ENCODE measurements at places on chromosomes 4 and X.
A peak's percentile ranks its signal among the peaks of the same experiment; 100 is the strongest.

DNA sequence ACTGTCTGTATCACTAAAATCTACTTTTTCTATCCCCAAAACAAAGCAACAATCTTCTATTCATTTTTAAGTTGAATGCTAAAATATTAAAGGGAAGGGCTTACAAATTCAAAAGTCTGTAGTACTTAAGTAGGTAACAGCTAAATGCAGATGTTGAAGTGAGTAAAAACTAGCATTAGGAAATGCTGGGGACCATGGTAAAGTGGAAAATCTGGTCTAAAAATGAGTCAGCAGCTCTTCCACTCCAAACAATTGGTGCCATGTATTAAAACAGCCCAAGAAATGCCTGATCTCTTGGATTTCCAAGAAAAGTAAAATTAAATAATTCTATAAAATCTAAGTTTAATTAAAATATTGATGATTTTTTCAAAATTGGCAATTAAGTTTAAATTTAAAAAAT lies 73.3 kb upstream of the PPP3CA start:
- H3K4me1 ChIP-seq: peaks cover 36% of the 10 kb centered on the region
- no peak overlapping the region for H3K4me3 ChIP-seq
- no peak for DNase-seq
- no peaks in the 10 kb centered on the region for H3K36me3 ChIP-seq
- peaks cover 34% of the 10 kb centered on the region for H3K27me3 ChIP-seq

DNA sequence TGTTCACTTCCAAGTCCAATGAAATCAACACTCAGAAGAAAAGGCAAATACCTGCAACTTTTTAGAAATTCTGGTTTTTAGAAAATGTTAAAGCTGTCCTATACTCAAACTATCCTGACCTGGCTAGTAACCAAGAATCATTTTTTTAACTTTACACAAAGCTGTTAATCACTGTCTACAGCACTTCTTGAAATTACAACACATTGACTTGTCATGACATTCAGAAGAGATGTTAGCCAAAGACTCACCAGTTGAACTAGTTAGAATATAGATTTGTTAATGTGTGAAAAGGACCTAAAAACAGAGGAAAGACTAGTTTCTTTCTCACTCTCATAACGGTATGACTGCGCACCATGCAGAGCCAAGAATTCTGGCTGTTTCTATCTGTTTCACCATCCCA lies 98.8 kb downstream of the COX18 start:
- H3K36me3 ChIP-seq: no peaks in the 10 kb centered on the region
- H3K27me3 ChIP-seq: peaks cover 10% of the 10 kb centered on the region
- H3K27ac ChIP-seq: no peak overlapping the region
- peaks cover 2% of the 10 kb centered on the region for H3K4me1 ChIP-seq
- no peak overlapping the region for H3K4me3 ChIP-seq
- no peak for DNase-seq

DNA sequence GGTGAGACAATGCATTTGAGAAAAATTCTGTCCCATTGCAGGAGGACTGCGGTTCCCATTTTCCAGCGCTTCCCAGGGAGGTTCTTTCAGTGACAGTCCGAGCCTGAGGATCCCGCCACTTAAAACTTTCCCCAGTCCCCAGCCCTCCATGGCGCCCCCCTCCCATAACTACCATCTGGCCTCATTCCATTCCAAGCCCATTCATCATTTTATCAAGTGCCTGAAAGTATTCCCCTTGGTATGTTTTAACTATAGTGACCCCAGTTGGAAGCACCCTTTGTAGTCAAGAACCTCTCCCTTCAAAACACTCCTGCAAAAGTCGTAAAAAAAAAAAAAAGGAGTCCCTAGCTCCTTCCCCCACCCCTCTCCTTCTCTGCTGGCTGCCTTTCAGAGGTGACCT lies 1.2 kb downstream of the RASL11B start:
- H3K27me3 ChIP-seq: peaks cover 22% of the 10 kb centered on the region
- no peaks in the 10 kb centered on the region for H3K36me3 ChIP-seq
- H3K27ac ChIP-seq: no peak overlapping the region
- no peak overlapping the region for H3K4me3 ChIP-seq

DNA sequence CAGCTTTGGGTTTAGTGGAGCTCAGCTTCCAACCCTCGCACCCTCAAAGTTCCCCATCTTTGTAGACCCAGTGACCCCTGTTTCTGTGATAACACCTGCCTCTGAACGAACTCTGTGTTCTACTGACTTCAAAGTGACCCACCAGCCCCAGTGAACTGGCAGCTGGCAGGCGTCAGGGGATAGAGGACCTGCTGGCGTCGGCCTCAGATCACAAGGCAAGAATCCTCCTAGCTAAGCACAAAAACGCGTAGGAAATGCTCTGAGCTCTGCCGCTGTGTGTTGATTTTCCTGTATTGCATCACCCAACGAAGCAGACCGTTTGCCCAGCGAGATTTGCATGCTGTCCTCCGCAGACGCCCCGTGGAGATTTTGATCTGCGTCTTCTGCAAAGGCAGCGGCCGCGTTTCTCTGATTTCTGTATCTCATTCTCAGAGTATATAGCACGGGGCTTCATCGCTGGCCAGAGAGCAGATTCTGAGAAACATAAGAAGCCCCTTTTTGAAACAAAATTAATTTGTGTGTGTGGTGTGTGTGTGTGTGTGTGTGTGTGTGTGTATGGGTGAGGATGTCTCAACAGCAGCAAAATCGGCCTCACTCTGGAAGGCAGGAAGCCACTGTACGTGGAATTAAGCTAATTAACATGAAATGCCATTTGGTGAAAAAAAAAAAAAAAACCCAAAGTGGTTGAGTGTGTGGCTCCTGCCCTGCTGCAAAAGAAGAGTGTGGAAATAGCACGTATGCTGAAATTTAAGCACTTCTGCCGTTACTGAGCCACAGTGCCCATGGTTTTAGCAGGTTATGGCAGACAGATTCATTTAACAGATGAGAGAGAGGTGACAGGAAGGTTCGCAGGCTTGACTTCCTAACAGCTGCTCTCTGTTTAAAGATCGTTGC lies 29.2 kb upstream of the ASMTL start:
- peak overlapping the region; percentile 88 for H3K4me3 ChIP-seq
- no peaks in the 10 kb centered on the region for H3K27me3 ChIP-seq
- peaks cover 20% of the 10 kb centered on the region for H3K36me3 ChIP-seq
- H3K27ac ChIP-seq: peak overlapping the region; percentile 100
- H3K4me1 ChIP-seq: peaks cover 66% of the 10 kb centered on the region

- H3K4me1 ChIP-seq: peaks cover 2% of the 10 kb centered on the region
- no peak for DNase-seq
- no peak overlapping the region for H3K4me3 ChIP-seq
- peaks cover 2% of the 10 kb centered on the region for H3K27me3 ChIP-seq
- peaks cover 1% of the 10 kb centered on the region for H3K36me3 ChIP-seq
Measured at GRCh38 chr4:113959539-113959937, 19.9 kb downstream of the ARSJ start.

Measured in activated naive CD4-positive, alpha-beta T cell treated with anti-CD3 and anti-CD28 coated beads for 36 hours (primary cell).